ENCODE measurements at places on chromosomes 12 and 14.

GRCh38 chr12:176321-177181, 37.4 kb downstream of the SLC6A12 start:
- DNase-seq: no peak

DNA sequence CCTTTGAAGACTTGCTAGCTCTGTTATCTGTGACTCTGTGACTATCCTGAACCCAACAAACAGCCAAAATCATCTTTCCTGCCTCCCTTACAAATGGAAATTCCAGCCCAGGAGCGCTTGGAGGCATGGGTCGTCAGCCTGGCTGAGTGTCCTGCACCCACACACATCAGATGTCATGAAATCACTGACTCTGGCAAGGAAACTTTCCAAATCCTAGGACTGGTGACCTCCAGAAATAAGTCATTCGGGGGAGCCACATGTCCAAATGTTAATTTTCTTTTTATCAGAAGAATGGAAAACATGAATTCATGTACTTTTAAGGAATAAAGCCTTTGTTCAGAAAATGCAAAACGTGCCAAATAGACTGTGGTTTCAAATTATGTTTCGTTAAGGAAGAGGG, 96.3 kb upstream of the EVL start:
- no peak for DNase-seq

- no peak for DNase-seq
Measured at GRCh38 chr12:103028881-103029639, 71.6 kb downstream of the ASCL1 start.

- DNase-seq: no peak
Measured at GRCh38 chr12:87311206-87311605, 718.0 kb downstream of the C12orf50 start.

DNA sequence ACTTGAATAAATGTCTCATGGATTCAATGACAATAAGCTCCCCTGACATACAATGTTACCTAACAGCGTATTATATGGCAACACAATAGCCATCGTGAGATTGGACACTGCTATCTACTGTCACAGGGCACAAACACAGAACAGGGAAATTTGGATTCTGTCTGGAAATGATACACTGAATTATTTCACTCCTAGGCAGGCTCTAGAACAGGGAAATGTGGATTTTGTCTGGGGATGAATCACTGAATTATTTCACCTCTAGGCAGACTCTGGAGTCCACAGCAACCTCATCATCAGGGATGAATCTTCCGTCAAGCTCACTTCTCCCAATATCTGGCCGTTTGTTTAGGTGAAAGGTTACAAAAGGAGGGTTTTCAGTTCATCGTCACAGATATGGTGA, 288.8 kb downstream of the TMEM132D start:
- no peak for DNase-seq
